Stimulated activated CD8-positive, alpha-beta memory T cell treated with anti-CD3 and anti-CD28 coated beads, Interleukin-2, amount 100 ng/mL, for 48 hours (primary cell): ENCODE measurements at places on chromosomes 13 and 19.

- DNase-seq: no peak
Observed at GRCh38 chr13:34002141-34002540, 184.2 kb downstream of the RFC3 start.

- DNase-seq: no peak
Observed at GRCh38 chr13:20847296-20847695, 55.2 kb downstream of the XPO4 start.

DNA sequence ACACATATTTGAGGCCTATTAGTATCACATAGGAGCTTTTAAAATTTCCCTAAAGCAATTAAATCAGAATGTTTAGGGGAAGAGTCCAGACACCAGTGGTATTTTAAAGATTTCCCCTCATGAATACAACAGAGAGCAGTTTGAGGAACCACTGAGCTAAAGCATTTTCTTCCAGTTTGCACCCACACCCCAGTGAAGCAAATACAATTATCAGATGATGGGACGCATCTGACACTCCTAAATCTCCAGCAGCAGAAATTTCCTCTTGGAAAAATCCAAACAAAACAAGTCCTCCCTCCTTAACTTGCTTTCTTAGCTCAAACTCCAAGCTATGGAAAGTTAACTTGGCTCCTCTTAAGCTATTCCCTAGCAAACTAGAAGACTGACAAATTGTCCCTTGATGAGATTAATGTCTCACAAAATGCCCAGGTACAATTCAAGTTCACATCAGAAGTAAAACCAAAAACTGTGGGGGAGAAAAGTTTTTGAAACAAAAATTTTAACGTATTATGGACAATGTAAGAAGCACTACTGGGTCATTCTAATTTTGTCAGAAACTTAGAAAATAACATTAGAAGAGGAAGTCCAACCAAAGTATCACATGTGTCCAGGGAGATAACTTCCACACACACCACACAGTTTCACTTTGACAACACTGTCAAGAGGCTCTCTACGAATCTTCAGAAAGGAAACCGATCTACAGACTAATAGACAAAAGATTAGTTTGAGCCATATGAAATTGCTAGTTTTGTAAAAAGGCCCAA lies 74.1 kb downstream of the ABCC4 start:
- DNase-seq: no peak

DNA sequence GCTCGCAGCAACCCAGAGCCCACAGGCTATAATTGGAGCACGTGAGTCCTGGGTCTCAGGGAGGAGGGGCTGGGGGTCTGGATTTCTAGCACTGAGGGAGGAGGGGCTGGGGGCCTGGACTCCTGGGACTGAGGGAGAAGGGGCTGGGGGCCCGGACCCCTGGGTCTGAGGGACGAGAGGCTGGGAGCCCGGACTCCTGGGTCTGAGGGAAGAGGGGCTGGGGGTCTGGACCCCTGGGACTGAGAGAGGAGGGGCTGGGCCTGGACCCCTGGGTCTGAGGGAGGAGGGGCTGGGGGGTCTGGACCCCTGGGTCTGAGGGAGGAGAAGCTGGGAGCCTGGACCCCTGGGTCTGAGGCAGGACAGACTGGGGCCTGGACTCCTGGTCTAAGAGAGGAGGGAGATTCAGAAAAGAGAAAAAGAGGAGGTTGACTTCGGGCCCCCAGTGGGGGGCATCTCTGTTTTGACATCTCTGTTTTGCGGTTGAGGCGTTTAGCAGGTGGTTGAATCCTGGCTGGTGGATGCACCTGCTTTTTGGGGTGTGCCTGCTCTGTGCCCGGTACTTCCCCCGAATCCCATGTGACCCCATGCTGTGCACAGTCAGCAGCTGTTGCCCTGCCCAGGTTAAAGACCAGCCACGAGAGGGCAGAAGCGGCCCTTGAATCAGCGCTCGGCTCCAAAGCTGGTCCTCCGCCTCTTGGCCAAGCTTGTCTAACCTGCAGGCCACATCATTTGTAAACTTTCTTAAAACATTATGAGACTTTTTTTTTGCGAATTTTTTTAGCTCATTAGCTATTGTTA lies 10.5 kb downstream of the PVR start:
- peak; percentile 54 for DNase-seq

- no peak for DNase-seq
Observed at GRCh38 chr13:99215184-99215830, 14.7 kb downstream of the UBAC2 start.

GRCh38 chr13:33789066-33789606 lies 28.8 kb upstream of the RFC3 start:
- DNase-seq: no peak

GRCh38 chr13:23995283-23996073 lies 98.2 kb upstream of the C1QTNF9B start:
- DNase-seq: no peak

GRCh38 chr19:12137221-12137940 lies 2.8 kb downstream of the ZNF20 start:
- no peak for DNase-seq

DNA sequence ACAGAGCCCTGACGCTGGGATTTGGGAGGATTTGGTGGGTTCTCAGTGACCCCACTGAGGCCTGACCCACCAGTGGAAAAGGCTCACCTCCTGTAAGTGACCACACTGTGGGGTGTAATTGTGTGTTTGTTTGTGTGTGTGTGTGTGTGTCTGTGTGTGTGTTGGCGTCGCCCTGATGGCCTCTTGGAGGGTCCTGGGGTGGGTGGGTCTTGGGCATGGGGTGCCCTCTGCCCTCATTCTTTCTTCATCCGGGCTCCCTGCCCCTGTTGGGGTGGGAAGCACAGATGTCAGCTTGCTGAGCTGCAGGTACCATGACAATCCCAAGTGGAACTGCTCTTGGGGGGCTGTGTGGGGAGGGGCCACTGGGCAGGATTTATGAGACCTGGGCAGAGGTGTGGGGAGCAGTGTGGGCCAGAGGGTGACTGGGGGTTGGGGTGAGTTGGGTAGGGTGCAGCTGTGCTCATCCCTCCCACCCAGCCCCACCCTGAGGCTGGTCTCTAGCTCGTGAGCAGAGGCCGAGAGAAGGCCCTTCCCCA lies 22.8 kb downstream of the WTIP start:
- DNase-seq: no peak

GRCh38 chr13:25902891-25903341 lies 148.9 kb downstream of the SHISA2 start:
- DNase-seq: no peak

GRCh38 chr19:55386493-55386971 lies 800 bp downstream of the RPL28 start:
- DNase-seq: no peak

- DNase-seq: no peak
Observed at GRCh38 chr19:18502638-18503294, 19.1 kb downstream of the ELL start.

GRCh38 chr13:57846600-57847173 lies 215.1 kb downstream of the PCDH17 start:
- no peak for DNase-seq

DNA sequence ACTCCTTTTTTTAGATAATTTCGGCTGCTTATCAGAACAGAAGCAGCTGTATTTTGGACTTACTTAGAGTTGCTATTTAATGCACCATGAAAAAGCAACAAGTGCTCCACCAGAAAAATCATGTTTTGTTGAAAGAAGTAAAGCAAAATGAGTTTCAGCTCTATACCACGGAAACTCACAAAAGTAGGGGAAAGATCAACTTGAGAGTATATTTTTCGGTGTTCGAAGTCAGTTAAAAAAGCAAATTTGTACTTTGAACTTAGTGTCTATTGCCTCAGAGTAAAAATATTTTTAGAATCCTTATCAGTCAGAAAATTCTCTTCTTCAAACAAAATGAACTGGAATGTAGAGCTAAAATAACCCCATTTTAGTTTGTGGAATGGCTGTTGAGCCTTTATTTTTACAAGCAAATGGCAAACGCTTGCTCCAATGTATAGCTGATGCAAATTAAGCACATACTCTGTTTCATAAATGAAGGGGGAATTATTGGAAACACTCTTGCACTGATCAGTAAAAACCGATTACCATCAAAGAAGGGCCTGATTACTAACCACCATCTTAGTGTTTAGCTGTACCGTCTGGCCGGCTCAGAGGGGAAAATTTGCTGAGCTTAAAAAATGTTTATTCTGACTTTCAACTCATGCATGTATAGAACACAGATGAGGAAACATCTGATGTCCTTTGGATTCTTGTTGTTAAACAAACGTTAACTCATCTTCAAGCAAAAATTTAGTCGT lies 540.7 kb downstream of the GPC6 start:
- no peak for DNase-seq

DNA sequence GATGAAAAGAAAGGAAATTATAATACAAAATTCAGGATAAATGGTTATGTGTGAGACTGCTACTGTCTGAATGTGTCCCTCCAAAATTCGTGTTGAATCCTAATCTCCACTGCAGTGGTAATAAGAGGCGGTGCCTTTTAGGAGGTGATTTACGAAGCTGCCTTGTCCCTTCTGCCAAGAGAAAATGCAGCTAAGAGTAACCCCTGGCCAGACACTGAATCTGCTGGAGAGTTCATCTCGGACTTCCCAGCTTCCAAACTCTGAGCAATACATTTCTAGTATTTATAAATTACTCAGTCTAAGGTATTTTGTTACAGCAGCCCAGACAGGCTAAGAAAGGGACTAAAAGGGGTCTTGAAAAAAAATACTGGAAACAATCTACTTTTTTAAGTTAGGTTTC lies 152.6 kb downstream of the KLF12 start:
- no peak for DNase-seq

DNA sequence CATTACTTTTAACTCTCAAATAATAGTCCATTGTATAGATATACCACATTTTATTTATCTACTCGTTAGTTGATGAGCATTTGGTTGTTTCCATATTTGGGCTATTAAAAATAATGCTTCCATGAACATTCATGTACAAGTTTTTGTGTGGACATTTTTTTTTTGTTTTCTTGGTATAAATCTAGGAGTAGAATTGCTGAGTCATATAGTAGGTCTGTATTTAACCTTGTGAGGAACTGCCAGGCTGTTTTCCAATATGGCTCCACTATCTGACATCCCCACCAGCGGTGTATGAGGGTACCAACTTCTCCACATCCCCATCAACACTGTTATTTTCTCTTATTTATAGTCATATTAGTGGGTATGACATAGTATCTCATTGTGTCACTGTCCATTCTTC lies 143.1 kb downstream of the RAP2A start:
- DNase-seq: no peak

DNA sequence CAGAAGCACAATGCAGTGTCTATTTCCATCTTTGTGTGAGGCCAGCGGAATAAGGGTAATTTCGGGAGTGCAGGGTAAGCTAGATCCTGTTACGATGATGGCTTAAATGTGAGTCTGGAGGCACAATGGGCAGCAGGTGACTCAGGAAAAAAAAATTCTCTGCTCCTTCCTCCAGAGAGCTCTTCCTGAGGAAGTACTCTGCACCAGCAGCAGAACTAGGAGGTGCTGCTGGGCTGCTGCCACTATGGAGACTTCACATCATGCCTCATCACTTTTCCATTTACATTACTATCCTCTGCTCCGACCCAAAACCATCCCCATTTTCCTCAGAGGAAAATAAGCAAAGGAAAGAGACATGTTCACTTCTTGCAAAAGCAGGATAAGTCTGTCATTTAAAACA lies 282.0 kb downstream of the DNAJC15 start:
- no peak for DNase-seq

DNA sequence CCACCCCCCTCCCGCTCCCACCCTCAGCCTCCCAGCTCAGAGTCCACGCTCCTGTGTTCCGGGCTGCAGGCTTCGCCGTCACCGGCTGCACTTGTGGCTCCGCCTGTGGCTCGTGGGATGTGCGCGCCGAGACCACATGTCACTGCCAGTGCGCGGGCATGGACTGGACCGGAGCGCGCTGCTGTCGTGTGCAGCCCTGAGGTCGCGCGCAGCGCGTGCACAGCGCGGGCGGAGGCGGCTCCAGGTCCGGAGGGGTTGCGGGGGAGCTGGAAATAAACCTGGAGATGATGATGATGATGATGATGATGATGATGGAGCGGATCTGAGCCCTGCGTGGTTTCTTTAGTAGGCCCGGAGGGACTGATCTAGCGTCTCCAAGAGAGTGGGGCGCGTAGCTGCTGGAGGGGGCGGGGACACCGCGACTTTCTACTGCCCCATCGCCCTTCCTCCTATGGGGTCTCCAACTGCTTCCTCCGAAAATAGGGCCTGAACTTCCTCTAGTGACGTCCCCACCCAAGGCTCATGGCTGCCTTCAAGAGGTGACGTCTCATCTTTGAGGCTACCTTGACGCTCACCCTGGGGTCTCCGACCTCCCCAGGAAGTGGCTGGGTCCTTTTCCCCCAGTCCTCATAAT lies 1.4 kb downstream of the RETN start:
- no peak for DNase-seq

- no peak for DNase-seq
Observed at GRCh38 chr19:34365463-34366401, 736 bp downstream of the GPI start.

DNA sequence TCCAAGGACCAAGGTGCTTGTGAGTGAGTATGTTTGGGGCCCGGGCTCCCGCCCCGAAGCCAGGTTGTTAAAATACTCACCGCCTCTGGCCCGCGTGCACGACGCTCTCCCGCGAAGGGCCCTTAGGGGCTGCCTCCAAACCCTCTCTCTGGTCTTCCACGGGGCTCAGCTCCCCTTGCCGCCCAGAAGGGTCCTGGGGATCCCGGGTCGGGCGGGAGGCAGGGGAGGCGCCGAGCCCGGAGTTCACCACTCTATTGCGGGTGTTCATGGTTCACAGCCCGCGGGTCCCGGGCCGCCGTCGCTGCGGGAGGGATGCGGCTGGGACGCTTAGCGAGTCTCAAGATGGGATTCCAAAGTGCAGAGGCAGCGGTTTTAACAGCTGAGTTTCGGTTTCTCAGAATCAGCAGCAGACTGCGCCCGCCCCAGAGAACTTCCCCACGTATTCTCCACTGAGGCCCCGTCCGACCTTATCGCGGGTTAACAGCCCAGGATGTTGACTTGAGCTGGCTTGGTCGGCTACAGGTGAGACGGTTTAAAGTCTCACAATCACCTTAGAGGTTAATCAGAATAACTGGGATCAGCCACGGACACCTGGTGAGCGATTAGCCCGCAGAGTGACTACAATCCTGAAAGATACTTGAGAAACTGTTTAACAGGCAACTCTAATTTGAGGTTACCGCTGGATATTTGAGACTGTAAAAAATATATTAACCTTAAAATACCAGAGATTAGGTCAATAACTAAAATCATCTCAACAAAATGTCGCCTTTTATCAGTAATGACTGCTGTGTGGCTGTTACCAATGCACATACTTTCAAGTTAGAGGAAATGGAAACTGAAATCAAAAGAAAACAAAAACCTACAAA lies at the start of gene EPSTI1:
Gene EPSTI1 (minus strand): TSS at position 344 of the 866 bp plus-strand sequence. CDS start 76 bp downstream, at position 268.
- DNase-seq: peak; percentile 46

- no peak for DNase-seq
Observed at GRCh38 chr19:32067685-32068084, 277.7 kb upstream of the ZNF507 start.

DNA sequence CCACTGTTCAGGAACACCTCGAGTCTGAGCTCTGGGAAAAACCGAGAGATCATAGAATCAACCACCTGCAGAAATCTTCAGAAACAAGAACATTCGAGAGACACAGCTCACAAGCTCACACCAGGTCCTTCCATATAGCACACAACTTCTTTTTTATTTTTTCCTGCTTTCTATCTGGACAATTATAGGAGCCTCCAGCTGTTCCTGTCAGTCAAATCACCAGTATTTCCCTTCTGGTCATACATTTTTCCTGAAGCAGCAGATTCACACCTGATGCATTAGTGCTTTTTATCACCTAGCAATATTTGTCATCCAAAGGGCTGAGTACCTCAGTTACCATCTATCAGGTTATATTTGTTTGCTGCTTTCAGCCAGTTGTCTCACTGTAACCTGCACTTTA lies 323.5 kb downstream of the FOXO1 start:
- DNase-seq: no peak
